ENCODE measurements at places on chromosomes 2 and 18.
A peak's percentile ranks its signal among the peaks of the same experiment; 100 is the strongest.

GRCh38 chr2:76445880-76446279 lies 735.2 kb upstream of the GCFC2 start:
- no peak for DNase-seq

DNA sequence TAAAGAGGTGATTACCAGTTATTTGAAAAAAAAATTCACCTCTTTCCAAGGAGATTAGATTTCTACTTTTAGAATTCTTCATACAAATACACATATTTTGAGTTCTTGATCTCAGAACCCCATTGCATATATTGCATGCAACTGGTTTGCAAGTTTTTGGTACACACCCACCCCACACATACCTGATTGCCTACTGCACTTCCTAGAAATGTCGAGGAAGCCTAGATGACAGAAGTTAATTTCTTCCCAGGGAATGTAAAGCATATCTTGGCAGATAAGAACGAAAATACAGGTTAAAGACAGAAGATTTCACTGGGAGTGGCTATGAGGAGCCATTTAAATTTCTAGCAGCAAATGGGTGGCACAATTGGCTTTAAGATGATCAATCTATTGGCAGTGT lies 67.1 kb upstream of the IL1R1 start:
- no peak for DNase-seq

DNA sequence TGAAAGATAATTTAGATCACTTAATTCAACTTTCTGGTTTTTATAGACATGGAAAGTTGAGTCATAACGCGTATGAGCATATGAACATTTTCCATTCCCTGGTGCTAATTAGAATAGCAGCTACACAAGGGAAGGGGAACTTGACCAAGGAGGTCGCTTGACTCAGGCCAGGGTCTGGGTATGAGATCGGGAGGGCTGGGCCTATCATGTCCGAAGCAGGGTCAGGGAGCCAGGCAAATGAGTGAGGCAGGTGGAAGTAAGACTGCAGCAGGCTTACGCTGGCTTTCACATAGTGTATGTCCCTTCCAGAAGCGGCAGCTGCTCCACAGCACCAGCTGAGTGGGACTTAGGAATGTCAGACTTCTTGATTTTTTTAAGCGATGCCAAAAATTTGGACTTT lies 14.7 kb downstream of the RALB start:
- peak; percentile 36 for DNase-seq

DNA sequence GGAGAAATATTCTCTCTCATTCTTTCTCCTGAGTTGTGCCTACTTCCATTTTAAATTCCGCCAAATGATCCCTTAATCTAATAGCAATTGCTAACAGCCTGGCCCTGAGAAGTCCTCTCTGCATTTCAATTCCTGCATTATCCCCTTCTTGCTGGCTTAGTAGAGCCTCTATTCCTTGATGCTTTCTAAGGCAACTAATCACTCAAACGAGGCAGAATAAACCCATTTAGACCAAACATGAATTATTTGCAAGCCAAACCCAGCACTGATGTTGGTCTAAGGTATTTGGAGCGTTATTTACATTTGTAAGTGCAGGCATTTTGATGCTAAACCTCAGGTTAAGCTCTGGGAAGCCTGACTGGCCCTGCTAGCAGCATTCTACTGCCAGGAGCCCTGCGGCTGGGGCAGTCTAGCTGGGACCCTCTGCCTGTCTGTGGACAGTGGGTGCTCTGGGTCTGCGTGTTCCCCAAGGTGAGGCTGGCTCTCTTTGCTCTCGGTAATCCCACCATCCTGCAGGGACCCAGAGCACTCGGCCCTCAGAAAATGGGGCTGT lies 173.1 kb upstream of the HS6ST1 start:
- no peak for DNase-seq

GRCh38 chr2:59301466-59302402 lies 1060.6 kb upstream of the FANCL start:
- DNase-seq = no peak

Measured in activated naive CD8-positive, alpha-beta T cell treated with anti-CD3 and anti-CD28 coated beads for 36 hours (primary cell).